Neural crest cell (in vitro differentiated cells): ENCODE measurements at places on chromosomes 4 and X. TPM values are rescaled to one million over a fixed set of nuclear protein-coding genes. Genes with fewer than 3 reads are reported as not detected.

The RAB33A gene
- total RNA-seq = 16.7 and 18.5 TPM in 2 replicates

The ATP2B3 gene
- total RNA-seq = 0.05 and 0.11 TPM in 2 replicates

The RAB41 gene
- total RNA-seq = not detected in 2 replicates

The GAGE13 gene
- not detected in 2 replicates for total RNA-seq

The XPNPEP2 gene
- total RNA-seq = 0.32 and 0.40 TPM in 2 replicates

The SYTL4 gene
- total RNA-seq = 3.8 and 4.5 TPM in 2 replicates

The NXF2B gene
- total RNA-seq = not detected in 2 replicates

The MAGEC2 gene
- total RNA-seq = not detected in 2 replicates
